ENCODE measurements at places on chromosomes 6 and 20.

DNA sequence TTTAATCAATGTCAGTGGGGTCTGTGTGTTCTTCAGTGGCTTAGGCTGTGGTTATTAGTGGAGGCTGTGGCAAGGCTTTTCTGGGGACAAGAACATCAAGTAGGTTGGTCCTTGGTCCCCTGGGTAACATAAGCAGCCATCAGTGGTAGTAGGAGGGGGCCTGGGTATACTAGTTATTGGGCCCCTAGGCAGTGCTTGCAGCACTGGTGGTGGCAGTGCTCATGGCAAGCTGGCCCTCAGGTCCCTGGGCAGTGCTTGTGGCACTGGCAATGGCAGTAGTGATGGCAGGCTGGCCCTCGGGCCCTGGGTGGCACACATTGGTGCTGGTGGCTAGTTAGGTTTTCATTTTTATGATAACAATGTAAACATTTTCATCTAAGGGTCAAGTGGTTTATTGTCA, 32.5 kb upstream of the MAS1 start:
- no peaks in the 10 kb centered on the region for H3K4me1 ChIP-seq
- H3K36me3 ChIP-seq: no peaks in the 10 kb centered on the region
- no peaks in the 10 kb centered on the region for H3K27me3 ChIP-seq

GRCh38 chr20:57898332-57898731, 188.5 kb upstream of the PMEPA1 start:
- H3K27ac ChIP-seq: no peak overlapping the region
- no peaks in the 10 kb centered on the region for H3K27me3 ChIP-seq
- DNase-seq: no peak
- no peaks in the 10 kb centered on the region for H3K36me3 ChIP-seq
- no peak overlapping the region for H3K4me3 ChIP-seq

- no peaks in the 10 kb centered on the region for H3K36me3 ChIP-seq
- DNase-seq: no peak
- no peak overlapping the region for H3K27ac ChIP-seq
- no peaks in the 10 kb centered on the region for H3K27me3 ChIP-seq
- H3K4me3 ChIP-seq: no peak overlapping the region
Measured at GRCh38 chr6:140107216-140107615, 732.8 kb upstream of the CITED2 start.

DNA sequence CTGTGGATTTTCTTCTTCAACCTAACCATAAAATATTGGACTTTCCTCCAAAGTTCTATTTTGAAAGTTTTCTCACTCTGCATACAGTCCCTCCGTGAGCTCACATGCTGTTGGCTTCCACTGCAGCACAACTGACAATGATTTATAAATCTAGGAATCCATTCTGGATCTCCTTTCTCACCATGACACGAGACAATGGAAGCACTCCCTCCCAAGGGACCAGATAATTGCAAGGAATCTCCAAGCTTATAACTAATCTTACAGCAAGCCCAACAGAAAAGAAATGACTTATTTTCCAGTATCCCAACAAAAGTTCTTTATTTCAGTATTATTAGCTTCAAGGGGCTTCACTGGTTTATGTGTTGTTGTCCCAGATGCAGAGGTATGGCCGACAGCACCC, 729.0 kb downstream of the RFPL4B start:
- H3K27me3 ChIP-seq: no peaks in the 10 kb centered on the region
- no peaks in the 10 kb centered on the region for H3K36me3 ChIP-seq
- no peak overlapping the region for H3K4me3 ChIP-seq

GRCh38 chr20:50308513-50309279, 118.1 kb downstream of the CEBPB start:
- H3K4me3 ChIP-seq: no peak overlapping the region
- H3K27me3 ChIP-seq: no peaks in the 10 kb centered on the region

- peak overlapping the region; percentile 100 for H3K27ac ChIP-seq
- peaks cover 50% of the 10 kb centered on the region for H3K4me1 ChIP-seq
- H3K36me3 ChIP-seq: no peaks in the 10 kb centered on the region
- peak overlapping the region; percentile 85 for H3K4me3 ChIP-seq
- no peaks in the 10 kb centered on the region for H3K27me3 ChIP-seq
- DNase-seq: peak; percentile 98
Measured at GRCh38 chr6:2989332-2990247, 10.1 kb upstream of the NQO2 start.

- no peak for DNase-seq
- no peaks in the 10 kb centered on the region for H3K36me3 ChIP-seq
- no peak overlapping the region for H3K4me3 ChIP-seq
- H3K27ac ChIP-seq: no peak overlapping the region
- peaks cover 3% of the 10 kb centered on the region for H3K4me1 ChIP-seq
Measured at GRCh38 chr6:28282926-28283325, 1.6 kb downstream of the PGBD1 start.

DNA sequence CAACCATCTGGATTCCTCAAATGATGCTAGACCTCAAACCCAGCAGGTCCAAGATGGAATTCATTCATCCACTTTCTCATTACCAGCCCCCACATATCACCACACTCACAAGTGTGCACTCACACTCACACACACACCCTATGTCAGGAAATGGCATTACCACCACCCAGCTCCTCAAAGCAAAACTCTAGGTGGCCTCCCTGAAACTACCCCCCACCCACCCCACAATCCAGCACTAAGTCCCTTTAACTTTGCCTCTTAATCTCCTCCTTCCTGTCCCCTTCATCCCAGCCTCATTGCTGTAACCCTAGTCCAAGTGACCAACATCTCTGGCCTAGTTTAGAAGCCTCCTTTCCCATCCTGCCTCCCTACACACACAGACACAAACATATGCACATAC, 109.4 kb downstream of the TNFAIP3 start:
- H3K4me1 ChIP-seq: peaks cover 2% of the 10 kb centered on the region
- H3K36me3 ChIP-seq: no peaks in the 10 kb centered on the region
- no peaks in the 10 kb centered on the region for H3K27me3 ChIP-seq
- no peak overlapping the region for H3K27ac ChIP-seq
- DNase-seq: no peak
